Cardiac septum (tissue), 1 donor: ENCODE measurements at places on chromosomes 16 and 17. TPM values are rescaled to one million over a fixed set of nuclear protein-coding genes. Genes with fewer than 3 reads are reported as not detected.

HBM gene
- total RNA-seq: 1.2 TPM

GRCh38 chr16:17784073-17784472 is 313.3 kb upstream of the XYLT1 start:
- no peak for DNase-seq

PIK3R5 gene
- 2.0 TPM for total RNA-seq

GRCh38 chr16:68395167-68395786 is 53.0 kb downstream of the SMPD3 start:
- no peak for DNase-seq

GRCh38 chr17:59492091-59492451 is 73.3 kb upstream of the DHX40 start:
- DNase-seq: no peak

- DNase-seq: no peak
Measured at GRCh38 chr16:57426356-57426755, 20.8 kb downstream of the CIAPIN1 start.

- DNase-seq: no peak
Measured at GRCh38 chr16:68147444-68147843, 62.3 kb downstream of the NFATC3 start.

DNA sequence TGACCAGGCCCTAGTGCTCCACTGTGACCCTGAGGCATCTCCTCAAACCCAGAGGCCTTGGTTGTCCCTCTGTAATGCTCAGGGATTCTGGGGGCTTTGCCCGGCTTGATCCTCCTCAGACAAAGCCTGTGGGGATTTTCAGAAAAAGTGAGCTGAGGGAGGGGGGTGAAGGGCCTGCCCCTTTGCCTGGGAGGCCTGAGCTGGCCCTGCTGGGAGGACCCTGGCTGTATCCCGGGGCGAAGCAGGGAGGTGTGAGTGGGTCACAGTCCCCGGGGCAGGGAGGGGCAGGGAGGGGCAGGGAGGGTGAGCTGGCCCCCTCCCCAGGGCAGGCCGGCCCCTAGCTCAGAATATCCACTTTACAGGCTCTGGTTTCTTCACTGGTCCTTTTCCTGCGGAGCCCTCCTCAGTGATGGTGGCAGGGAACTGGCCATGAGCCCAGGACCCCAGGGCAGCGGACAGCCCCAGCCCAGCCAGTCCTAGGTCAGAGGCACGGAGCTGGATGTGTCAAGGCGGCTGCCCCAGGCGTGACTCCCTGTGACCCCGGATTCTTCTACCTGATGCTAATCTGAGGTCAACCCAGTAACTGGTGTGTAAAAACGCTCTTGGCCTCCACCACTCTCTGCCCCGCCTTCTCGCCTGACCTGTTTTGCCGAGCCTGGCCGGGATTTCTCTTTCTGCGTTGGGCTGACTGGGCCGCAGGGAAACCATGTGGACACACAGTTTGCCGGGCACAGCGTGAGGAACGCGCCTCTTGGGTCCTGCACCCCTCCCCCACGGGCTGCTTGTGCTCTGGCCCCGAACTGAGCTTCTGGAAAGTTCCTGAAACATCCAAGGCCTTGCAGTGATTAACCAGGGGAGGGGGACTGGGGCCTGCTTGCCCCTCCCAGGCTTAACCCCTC is 5.8 kb upstream of the FASN start:
- DNase-seq: no peak

NPTX1 gene
- total RNA-seq: 0.62 TPM

- no peak for DNase-seq
Measured at GRCh38 chr17:83091257-83092141, 12.1 kb downstream of the METRNL start.
